ENCODE measurements at places on chromosomes 6 and 20. TPM values are rescaled to one million over a fixed set of nuclear protein-coding genes. Genes with fewer than 3 reads are reported as not detected.

Gene DOK5
- total RNA-seq = 1.0 TPM

Gene KHDC1L
- not detected for total RNA-seq

Gene TPBG
- total RNA-seq = 13.2 TPM

Gene HDGFL1
- not detected for total RNA-seq

Gene OLIG3
- not detected for total RNA-seq

Gene RAB44
- not detected for total RNA-seq

Gene TMEM170B
- total RNA-seq = 3.0 TPM

Gene NOTCH4
- total RNA-seq = 5.0 TPM

Gene FAXC
- total RNA-seq = 0.14 TPM

Gene SIRPA
- total RNA-seq = 43.0 TPM

Gene HECA
- total RNA-seq = 12.7 TPM

Gene EPHA7
- total RNA-seq = 59.0 TPM

Gene TRIM15
- not detected for total RNA-seq

Gene SAMD5
- 0.04 TPM for total RNA-seq

Gene HUS1B
- 1.2 TPM for total RNA-seq

Gene DYNLT2
- 1.9 TPM for total RNA-seq

Gene MICB
- 3.6 TPM for total RNA-seq

Gene GPLD1
- total RNA-seq = 1.1 TPM

Gene ULBP3
- total RNA-seq = 12.8 TPM

Gene FNDC11
- 3.4 TPM for total RNA-seq

Gene CEP162
- total RNA-seq = 6.2 TPM

Gene IPCEF1
- total RNA-seq = 0.15 TPM

Gene SYCP2L
- total RNA-seq = 6.9 TPM

Gene SRMS
- not detected for total RNA-seq

Data from cardiac muscle cell (in vitro differentiated cells and primary cell).